G401 (cell line): ENCODE measurements at places on chromosomes 1 and 21. TPM values are rescaled to one million over a fixed set of nuclear protein-coding genes. Genes with fewer than 3 reads are reported as not detected.

- DNase-seq: no peak
Measured at GRCh38 chr1:220007438-220007837, 38.9 kb downstream of the EPRS1 start.

DNA sequence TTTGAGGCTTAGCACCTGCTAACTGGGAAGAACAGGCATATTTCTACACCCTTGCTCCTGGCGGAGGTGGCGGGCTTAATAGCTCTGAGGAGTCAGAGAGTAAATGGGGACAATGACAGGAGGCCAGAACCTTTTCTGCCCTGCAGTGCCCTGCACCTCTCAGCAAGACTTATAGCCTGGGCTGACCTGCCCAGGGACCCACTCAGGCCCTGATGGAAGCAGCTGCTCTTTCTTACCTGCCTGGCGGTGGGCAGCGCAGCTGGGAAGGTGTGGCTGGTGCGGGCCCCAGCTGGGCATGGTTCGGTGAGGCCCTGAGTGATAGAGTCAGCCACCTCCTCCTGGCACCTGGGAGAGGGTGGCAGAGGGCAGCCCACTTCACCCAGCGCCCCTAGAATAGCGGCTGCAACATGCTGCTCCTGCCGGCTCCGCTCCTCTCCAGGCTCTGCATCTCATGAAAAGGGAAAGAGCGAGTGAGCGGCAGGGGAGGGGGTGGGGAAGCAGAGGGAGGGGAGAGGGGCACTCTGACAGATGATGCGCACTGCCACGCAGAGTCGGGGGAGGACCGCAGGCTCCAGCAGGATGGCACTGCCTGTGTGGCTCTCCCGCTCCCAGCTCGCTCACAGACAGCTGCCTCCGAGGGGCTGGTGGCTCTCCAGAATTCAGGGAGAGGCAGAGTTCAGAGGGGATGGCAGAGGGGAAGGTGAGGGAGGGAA lies at the start of gene RGS8:
Gene RGS8 (minus strand): TSS at position 472 of the 713 bp plus-strand sequence. CDS start 14,938 bp downstream, outside the sequence.
- no peak for DNase-seq

DNA sequence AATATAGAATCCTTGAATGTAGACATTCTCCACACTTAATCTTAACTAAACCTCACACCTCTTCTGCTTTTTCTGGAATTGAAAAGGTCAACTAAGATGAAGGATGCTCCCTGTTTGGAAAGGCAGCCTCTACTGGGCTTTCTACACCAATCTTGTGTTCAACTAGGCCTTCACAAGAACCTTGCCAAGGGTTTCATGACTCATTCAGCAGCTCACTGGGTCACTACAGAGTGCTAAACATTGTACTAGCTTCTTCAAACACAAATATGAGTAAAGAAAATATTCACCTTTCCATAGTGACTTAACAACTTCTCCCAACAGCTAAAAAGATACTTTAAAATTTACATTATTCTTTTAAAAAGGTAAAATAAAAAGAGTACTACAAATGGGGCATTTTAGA lies 135.3 kb upstream of the PRMT6 start:
- DNase-seq: no peak

CLCA4 gene
- not detected in 2 replicates for total RNA-seq

WNT2B gene
- total RNA-seq: 14.6 and 17.3 TPM in 2 replicates

DNA sequence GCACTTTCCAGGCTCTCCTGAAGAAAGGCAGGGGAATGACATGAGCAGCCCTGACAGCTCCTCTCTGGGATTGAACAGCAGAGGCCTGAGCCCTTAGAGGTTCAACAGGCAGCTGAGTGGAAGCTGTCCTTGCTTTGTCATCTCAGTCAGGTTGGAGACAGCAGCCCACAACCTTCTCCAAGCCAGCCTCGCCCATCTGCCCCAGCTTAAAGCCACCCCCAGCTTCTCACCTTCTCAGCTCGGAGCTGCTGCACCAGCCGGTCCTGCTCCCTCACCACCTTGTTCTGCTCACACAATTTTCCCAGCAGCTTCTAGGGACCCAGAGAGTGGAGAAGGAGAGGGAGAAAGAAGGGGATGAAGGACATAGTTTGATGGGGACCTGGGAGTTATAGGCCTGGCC lies 35.2 kb upstream of the GOLT1A start:
- no peak for DNase-seq

- no peak for DNase-seq
Measured at GRCh38 chr1:170221031-170221430, 75.3 kb downstream of the NTMT2 start.

- DNase-seq: no peak
Measured at GRCh38 chr1:110610696-110611286, 4.6 kb upstream of the KCNA2 start.

TFF2 gene
- total RNA-seq: not detected in 2 replicates

DNA sequence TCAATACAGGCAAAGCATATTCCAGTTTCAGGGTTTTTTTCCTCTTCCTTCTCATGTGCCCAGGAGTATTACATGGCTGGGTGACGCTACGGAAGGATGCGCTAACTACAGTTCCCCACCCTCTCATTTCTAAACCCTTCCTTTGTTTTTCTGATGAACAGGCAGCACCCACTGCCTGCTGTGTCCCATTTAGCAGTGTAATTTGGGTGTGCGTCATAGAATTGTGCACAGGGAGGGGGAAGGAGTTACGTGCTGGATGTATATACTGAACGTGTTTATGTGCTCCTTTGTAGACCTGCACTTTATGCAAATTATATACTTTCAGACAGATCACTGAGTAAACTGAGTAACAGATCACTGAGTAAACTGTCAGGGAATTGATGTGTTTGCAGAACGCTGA lies 44.5 kb downstream of the ELAPOR1 start:
- DNase-seq: no peak

TFF3 gene
- not detected in 2 replicates for total RNA-seq

NFASC gene
- total RNA-seq: not detected in 2 replicates

DNA sequence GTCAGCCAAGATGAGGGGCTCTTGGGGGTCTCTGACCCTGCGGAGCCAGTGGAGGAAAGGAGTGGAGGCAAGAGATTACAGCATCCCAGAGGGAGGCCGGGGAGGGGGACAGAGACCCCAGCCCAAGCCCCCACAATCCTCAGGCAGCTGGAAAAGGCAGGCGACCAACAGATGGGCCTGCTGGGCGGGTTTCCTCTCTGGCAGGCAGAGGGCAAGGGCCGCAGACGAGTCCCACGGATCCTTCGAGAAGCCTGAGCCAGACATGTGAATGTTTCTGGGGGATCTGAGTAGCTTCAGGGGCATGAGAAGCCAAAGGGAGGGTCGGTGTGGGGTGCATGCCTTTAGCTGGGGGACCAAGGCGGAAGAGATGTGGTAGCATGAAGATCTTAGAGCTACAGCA lies 2.1 kb upstream of the PLEKHA6 start:
- DNase-seq: peak; percentile 57

CDC20 gene
- total RNA-seq: 263 and 289 TPM in 2 replicates

GRCh38 chr1:201772178-201772577 lies 56.8 kb upstream of the IPO9 start:
- DNase-seq: no peak

CCDC17 gene
- 0.06 and 3.5 TPM in 2 replicates for total RNA-seq
